PC-9 (cell line): ENCODE measurements at places on chromosomes 5 and 9. TPM values are rescaled to one million over a fixed set of nuclear protein-coding genes. Genes with fewer than 3 reads are reported as not detected.

The ANXA2R gene
- total RNA-seq, result 3.6 and 6.3 TPM in 2 replicates

The LHX2 gene
- total RNA-seq, result 0.90 and 1.4 TPM in 2 replicates

The UBLCP1 gene
- 22.1 and 27.8 TPM in 2 replicates for total RNA-seq

The DOCK2 gene
- 0.18 and 0.41 TPM in 2 replicates for total RNA-seq

The BTNL3 gene
- total RNA-seq, result not detected in 2 replicates

The WDR38 gene
- total RNA-seq, result not detected in 2 replicates

- DNase-seq, result no peak
These were observed 502.5 kb upstream of the SEMA6A start for GRCh38 chr5:117077142-117077541.

DNA sequence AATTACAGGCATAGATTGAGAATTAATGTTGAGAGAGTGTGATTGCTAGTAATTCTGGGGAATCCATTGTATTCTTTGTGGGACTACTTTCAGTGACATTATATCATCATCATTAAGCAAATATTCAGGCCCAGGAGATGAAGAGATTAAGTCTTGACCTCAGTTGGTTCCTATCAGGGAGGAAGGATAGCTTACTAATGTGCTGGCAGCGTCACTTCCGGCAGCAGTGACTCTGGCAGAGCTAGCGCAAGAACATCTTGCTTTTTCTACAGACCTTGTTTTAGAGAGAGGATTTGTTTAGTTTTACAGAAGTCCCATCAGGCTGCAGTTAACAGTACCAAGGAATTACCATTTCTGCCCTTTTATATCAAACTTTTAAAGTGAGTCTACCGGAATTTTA, 20.3 kb downstream of the OSTF1 start:
- DNase-seq, result peak; percentile 30

- no peak for DNase-seq
These were observed 4.7 kb upstream of the GLRX start for GRCh38 chr5:95826949-95827891.

GRCh38 chr5:181160152-181160754, 12.9 kb downstream of the OR2V2 start:
- DNase-seq, result peak; percentile 58

DNA sequence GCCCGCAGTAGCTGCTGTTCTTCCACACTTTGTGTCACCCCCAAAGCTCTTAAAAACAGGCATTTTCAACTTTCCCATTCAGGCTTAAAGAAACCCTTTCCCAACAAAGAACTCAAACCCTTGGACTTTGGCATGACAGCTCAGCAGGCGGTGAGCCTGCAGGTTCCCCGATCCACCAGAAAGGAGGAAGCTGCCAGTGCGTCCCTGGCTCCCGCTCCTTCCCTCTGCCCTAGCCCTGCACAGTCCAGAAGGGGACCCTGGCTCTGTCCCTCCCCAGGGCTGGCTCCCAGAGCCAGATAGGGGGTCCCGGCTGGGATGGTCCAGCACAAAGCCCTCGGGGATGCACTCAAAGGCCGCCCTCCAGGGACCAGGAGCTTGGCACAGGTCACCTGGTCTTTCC, 9.6 kb downstream of the SLC9A3 start:
- DNase-seq, result no peak

GRCh38 chr5:19235101-19235584, 752.9 kb downstream of the CDH18 start:
- DNase-seq, result no peak

DNA sequence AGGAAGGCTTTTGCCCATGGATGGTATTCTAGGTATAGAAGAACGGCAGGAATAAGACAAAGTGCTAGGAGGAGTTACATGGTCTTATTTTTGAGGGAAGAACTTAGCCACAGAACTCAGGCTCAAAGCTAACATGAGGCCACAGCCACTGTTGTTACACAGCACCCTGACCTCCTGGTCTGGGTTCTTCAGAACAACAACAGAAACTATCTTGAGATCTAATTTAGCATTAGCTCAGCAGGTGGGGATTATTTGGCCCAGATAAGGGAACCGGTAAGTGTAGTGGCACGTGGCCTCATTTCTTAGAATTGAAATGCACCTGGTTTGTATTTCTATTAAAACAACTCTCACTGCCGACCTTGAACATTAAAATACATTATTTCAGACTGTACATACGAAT, 1168.7 kb upstream of the SEMA6A start:
- DNase-seq, result no peak

GRCh38 chr5:180627386-180628120, 21.8 kb downstream of the FLT4 start:
- no peak for DNase-seq

DNA sequence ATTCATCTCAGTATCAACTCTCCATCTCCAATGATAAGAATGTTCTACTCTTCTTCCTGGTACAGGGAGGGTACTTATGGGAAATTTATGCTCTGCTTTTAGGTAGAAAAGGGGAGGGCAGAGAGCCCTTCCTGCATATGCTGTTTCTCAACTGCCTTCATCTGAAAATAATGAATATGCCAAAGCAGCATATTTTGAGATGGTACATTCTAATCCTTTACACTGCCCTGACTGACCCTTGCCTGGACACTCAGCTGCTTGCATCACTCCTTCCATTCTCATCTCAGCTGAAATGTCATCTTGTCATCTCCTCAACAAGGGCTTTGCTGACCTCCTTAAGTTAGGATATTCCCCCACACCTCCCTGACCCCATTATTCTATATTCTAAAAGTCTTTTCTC, 68.5 kb downstream of the ALDH7A1 start:
- DNase-seq, result no peak

GRCh38 chr5:92652756-92653155, 928.3 kb downstream of the NR2F1-AS1 start:
- DNase-seq, result no peak

DNA sequence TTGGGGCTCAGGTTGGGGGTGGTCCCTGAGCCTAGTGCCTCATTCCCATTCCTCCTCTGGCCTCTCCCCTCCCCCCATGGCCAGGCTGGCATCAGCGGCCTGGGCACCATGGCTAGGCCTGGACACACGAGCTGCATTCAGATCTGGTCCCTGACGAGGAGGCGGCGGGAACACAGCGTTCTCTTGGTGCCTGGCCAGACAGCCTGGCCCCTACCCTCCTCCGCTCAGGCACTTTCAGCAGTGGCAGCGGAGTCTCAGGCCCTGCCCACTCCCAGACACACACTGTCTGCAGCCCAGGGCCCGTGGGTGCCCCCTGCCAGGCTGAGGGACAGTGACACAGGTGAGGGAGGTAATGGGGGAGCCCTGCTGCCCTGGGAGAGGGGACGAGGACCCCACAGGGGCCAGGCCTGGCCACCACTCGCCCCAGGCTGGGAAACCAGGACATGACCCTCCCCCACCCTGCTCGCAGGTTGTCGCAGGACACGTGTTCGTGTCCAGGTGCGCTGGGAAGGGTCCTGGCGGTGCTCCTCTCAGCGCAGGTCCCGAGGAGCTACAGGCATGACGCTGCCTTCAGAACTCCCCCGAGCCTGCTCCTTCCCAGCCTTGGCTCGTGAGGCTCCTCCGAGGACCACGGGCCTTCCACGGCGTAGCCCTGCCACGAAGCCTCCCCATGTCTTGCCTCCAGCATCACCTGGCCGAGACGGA, 19.9 kb upstream of the UBAC1 start:
- DNase-seq, result no peak

DNA sequence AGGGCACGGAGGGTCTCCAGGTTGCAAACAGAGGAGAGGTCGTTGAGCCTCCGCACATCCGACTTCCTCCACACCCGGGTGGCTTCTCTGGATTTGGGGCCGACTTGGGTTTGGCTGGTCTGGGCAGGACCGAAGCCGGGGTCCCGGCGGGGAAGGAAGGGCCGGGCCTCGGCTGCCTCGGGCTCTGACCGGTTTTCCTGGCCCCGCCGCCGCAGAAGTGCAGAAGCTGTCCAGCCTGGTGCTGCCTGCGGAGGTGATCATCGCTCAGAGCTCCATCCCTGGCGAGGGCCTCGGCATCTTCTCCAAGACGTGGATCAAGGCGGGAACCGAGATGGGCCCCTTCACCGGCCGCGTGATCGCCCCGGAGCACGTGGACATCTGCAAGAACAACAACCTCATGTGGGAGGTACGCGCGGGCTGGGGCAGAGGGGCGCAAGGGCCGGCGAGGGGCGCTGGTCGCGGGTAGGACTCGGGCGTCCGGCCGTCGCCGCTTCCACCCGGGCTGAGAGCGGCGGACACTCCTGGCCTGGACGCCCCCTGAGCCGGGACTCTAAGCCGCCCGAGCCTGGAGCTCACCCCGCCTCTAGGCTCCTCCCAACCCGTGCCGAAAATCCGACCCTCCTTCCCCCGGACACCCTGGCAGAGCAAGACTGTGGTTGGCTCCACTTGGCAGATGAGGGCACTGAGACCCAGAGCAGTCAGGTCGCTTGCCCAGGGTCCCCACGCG, 2.2 kb downstream of the PRDM12 start:
- no peak for DNase-seq
